CD4-positive, alpha-beta T cell treated with Interleukin-15 for 4 hours (primary cell): ENCODE measurements at places on chromosomes 2 and 18.
A peak's percentile ranks its signal among the peaks of the same experiment; 100 is the strongest.

DNA sequence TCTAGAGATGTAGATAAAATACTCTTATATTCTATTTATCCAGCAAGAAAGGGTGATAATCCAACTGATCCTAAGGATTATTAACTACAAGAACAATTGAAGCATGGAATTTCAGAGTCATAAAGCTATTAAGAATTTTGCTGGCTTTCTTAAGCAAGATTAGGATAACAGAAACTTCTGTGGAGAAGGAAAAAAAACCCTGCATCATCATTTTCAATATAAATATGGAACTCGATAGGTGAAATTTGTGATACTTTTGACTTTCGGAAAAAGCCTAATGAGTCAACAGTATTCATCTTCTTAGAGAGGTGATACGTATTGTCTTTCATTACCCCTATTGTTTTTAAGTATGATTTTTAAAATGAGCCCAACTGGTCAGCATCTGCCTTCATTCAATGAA, 593.3 kb downstream of the CPS1 start:
- DNase-seq = no peak

GRCh38 chr2:27431395-27431794, 3.0 kb downstream of the NRBP1 start:
- peak; percentile 56 for DNase-seq

DNA sequence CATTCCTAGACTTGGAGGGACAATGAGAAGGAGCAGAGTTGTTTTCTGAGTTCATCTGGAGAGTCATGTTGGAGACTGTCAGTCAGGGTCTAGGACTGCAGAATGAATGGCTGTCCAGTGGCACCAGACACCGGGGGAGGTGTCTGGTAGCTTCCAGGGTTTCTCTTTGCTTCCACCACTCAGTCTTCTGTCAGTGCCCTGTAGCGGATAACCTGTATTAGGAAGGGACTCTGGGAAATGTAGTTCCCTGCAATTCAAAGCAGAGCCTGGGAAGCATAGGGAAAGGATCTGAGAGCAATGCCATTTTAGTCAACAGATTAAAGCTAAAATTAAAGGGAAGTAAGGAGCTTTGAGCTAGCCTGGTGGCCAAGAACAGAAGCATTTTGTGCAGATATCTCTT, 257.9 kb downstream of the THSD7B start:
- DNase-seq = no peak

DNA sequence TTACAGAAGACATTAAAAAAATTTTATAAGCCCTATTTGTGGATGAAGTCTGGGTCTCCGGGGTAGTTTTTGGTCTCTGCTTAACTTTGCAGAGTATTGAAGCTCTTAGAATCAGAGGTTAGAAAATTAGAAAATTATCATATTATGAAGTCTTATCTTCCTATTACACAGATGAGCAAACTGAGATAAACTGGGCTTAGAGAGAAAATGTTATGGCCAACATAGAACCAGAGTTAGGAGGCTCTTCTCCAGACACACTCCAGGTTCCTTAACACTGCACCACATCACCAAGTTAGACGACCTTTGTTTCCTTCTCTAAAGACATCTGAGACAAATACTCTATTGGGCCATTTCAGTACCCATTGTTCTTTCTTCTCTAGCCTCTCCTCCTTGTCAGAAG, 36.7 kb upstream of the NEB start:
- DNase-seq = no peak

DNA sequence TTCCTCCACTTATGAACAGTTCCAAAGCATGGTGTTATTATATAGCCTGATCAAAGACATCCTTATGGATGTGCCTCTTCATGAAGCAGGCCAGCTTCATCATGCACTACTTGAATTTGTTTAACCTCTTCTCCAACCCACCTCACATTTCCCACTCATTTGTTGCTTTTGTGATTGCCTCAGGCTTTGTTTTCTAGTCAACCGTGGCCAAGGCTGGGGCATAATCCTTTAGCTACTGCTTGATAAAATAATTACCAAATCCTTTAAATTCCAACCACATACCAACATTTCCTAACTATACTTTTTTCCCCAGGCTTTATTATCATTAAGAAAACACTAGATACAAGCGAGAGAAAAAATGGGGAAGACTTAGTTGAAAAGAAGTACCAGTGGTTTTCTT, 39.6 kb upstream of the SCN1A start:
- no peak for DNase-seq

GRCh38 chr2:227389661-227390060, 1.9 kb upstream of the SCYGR1 start:
- DNase-seq = no peak

GRCh38 chr2:65291216-65292105, 63.8 kb downstream of the ACTR2 start:
- DNase-seq = no peak

DNA sequence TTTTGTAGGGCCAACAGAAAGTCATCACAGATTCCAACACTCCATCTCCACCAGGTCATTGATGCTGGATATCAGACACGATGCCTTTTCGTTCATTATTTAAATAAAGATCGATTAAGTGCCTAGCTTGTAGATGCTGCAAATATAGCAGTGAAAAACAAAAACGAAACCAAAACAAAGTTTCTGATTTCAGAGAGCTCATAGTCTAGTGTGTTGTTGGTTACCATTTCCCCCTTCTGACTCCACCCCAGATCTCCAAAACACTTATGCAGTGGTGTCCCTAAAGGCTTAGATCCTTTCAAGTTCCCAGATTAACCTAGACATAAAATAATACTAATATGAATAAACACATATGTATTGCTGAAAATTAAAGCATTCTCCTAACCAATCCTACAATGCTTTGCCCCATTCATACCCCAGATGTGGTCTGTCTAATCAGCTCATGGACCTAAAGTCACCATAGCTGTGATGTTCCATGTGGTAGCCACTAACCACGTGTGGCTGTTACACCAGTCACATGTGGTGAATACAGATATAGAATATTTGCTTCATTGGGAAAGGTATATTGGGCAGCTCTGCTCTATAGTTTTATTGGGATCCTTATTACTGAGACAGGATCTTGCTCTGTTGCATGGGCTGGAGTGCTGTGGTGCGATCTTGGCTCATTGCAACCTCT, 787.2 kb downstream of the TDRD15 start:
- DNase-seq = no peak

- DNase-seq = no peak
Measured at GRCh38 chr2:68970566-68971265, 3.7 kb upstream of the GKN1 start.

GRCh38 chr2:55239656-55240222, 7.3 kb downstream of the RPS27A start:
- no peak for DNase-seq

- DNase-seq = no peak
Measured at GRCh38 chr2:9806298-9806610, 37.0 kb upstream of the TAF1B start.

GRCh38 chr2:197265924-197266323, 44.7 kb downstream of the ANKRD44 start:
- DNase-seq = no peak

- DNase-seq = no peak
Measured at GRCh38 chr2:133848111-133848649, 279.9 kb upstream of the NCKAP5 start.

GRCh38 chr2:96534141-96534540, 2.4 kb upstream of the ARID5A start:
- DNase-seq = no peak

DNA sequence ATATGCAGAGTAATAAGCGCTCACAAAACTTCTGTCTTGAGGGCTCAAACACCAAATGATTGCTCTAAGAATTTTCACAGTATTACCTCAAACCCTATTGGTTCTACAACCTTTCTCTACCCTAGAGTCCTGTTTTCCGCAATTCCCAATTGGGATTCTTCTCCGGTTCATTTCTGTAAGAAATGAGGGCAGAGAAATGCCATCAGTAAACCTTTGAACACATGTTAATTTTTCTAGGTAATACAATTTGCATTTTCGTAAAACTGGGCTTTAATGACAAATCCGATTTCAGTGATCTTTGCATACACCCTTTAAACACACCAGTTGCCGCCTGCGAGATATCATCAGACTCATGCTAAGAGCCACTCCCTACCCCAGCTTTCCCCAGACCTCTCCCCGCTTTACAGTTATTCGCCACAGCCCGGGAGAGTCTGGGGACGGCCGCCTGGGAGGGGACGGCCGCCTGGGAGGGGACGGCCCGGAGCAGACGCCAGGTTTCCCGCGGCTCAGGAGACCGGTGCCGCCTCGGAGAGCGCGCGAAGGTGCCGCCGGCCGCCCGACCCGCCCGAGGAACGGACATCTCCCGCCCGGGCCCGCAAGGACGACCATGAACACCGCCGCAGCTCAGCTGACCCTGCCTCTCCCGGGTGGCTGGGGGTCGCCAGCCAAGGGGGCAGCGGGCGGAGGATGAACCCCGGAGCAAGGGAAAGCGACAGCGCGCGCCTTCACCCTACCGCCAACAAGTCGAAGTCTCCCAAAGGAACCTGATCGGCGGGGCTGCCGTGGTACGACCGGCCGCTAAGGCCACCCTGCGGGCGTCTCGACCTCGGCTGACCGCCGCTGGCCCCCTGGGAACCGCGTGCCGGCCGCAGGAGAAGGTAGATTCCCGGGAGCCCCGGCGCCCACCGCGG, 463 bp downstream of the SMC6 start:
- peak; percentile 39 for DNase-seq

DNA sequence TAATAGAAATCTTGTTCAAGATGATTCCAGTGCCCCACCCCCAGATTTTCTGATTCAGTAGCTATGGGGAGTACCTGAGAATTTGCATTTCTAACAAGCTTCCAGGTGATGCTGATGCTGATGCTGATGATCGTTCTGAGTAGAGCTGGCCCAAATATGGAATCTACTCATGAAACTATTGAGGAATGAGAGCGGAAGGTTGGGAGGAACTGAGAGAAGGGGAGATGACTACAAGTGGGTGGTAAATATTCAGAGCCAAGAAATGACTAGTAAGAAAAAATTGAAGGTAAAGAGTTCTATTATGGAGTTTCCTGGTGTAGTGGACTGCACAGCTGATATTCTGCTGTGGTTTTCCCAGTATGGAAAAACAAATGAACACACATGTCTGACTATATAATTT, 235.4 kb upstream of the FN1 start:
- no peak for DNase-seq

GRCh38 chr2:149422337-149422990, 92.1 kb downstream of the LYPD6 start:
- no peak for DNase-seq

GRCh38 chr18:35923939-35924684, 48.4 kb upstream of the RMP24 start:
- DNase-seq = no peak

DNA sequence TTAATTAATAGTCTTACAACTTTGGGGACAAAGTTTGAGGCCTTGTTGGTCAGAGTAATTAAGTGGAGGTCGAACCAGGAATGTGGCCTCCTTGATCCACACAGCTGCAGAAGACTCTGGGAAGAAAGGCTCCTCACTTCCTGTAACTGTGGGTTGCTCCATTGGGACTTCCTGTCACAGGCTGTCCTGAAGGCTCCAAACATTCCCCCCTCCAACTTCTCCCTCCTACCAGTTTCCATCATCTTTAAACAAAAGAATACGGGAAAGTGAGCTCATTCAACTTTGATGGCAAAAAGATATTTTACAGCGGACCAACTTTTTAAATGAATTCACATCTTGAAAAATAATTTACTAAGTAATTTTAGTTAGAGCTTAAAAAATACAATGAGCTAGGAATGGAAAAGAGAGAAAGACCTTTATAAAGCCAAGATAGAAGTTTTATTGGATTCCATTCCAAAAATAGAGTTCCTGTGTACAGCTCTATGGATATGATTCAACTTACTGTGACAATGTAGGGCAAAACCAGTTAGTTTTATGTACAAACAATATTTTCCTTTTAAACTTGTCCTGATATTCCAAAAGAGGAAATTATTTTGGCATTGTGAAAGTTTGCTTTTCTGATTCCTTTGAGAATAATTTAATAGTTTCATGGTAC, 212.0 kb upstream of the NABP1 start:
- no peak for DNase-seq

GRCh38 chr2:127381762-127382161, 6.0 kb downstream of the MAP3K2 start:
- no peak for DNase-seq

DNA sequence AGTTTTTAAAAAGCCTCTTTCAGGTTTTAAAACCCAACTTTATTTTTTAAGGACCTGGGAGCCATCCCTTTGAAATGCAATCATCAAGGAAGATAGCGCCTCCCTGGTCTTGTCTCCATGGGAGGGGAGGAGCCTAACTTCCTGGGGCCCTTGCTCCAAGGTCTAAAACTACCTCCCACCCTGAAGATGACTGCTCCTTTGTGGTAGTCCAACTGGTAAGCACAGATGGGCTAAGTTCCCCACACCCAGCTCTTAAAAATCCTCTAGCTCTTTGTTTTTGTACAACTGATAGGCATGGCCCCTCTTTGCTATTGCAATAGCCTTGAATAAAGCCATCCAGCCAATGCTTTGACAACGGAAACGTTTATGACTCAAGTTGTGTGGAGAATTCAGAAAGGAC, 716.8 kb downstream of the CBLN2 start:
- DNase-seq = no peak

- no peak for DNase-seq
Measured at GRCh38 chr2:14316594-14316993, 315.9 kb upstream of the LRATD1 start.

- DNase-seq = no peak
Measured at GRCh38 chr2:143433251-143433650, 304.0 kb downstream of the ARHGAP15 start.

DNA sequence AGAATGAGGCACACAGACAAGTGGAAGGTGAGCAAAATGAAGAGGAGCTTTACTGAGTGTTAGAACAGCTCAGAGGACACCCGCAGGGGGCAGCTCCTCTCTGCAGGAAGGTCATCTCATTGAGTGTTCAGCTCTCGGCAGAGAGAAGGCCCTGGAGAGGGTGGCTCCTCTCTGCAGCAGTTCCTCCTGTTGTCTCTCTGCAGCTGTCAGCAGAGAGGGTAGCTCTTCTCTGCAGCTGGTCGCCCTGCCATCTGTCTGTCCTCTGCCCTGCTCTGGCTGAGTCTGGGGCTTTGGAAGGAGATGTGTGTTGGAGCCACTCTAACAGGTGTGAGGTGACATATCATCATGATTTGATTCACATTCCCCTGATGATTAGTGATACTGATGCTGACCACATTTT, 6.8 kb upstream of the SNTG2 start:
- no peak for DNase-seq

DNA sequence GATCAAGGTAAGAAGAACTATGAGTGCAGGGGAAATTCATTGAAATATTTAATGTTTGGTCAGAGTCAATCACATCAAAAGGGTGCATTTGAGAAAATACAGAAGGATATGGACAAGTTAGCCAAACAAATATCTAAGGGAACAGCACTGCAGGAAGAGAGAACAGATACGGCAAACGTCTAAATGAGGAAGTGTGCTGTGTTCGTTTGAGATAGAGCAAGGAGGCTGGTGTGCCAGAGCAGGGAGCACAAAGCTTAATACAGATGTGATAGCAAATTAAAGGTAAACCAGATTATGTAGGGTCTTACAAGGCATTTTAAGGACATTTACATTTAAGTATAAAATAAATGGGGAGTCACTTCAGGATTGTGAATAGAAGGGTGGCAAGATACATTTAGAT, 241.3 kb upstream of the ZNF804A start:
- no peak for DNase-seq

DNA sequence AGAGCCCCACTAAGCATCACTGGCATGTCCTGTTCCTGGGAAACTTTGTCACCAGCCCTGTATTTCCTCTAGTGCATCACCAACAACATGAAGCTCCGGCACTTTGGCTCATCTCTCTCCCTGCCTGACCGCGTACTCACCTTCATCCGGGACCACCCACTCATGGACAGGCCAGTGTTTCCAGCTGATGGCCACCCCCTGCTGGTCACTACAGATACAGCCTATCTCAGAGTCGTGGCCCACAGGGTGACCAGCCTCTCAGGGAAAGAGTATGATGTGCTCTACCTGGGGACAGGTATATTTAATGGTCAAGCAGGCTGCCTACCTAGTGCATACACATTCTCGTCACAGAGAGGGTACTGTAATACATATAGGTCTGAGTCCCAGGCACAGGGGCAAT, 21.0 kb downstream of the SEMA4F start:
- no peak for DNase-seq
